Skin of body (tissue), 3 donors: ENCODE measurements at places on chromosomes 2 and 18.
A peak's percentile ranks its signal among the peaks of the same experiment; 100 is the strongest.

GRCh38 chr2:233353101-233353768 is 1.1 kb upstream of the DGKD start:
- DNase-seq: no peak

- no peak for DNase-seq
Measured at GRCh38 chr18:12837747-12838146, 46.3 kb downstream of the PTPN2 start.

DNA sequence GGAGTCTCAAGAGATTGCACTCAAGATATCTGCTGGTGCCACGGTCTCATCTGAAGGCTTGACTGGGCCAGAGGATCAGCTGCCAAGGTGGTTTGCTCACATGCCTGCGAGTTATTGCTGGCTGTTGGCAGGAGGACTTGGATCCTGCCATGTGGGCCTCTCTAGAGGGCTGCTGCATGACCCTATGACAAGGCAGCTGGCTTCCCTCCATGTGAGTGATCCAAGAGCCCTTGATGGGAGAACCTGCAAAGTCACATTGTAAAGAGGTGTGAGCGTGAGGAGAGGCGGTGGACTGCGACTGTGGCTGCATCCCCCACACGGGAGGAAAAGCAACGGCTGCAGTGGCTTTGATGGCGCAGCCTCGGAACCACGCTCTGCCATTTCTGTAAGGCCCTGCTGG is 4.0 kb upstream of the ALLC start:
- DNase-seq: no peak

- peak; percentile 19 for DNase-seq
Measured at GRCh38 chr2:234025466-234025865, 25.0 kb upstream of the SPP2 start.

- DNase-seq: peak; percentile 3
Measured at GRCh38 chr2:180208841-180209240, 201.7 kb upstream of the CWC22 start.

DNA sequence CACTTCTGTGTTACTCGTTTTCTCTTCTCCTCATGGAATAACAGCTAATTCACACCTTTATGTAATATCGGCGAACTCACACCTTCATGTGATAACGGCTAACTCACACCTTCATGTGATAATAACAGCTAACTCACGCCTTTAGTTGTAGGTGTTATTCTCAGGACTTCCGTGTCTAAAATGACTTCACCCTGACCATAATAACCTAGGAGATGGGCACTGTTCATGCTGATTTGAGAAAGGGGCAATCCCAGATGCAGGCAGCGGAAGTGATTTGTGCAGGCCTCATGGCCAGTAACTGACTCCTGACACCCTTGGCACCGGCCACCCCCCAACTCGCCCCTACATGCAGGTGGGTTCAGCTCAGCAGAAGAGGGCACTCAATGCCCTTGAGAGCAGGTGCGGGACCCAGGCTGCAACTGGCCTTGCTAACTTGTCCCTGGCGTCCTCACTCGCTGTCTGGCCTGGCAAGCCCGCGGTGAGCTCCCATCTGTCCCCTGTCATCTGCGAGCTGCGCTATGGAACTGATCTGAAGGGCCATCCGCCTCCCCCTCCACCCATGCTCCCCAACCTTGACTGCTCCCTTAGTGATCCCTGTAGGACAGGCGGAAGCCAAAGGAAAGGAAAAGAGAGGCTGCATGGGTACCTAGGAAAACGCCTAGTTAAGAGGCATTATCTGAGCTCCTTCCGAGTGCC is 42.6 kb upstream of the MTCL1 start:
- DNase-seq: no peak
